ENCODE measurements at places on chromosomes 13 and 19.

- no peak for DNase-seq
Measured at GRCh38 chr13:83516781-83517180, 365.5 kb downstream of the SLITRK1 start.

GRCh38 chr13:30121666-30122065, 185.7 kb downstream of the KATNAL1 start:
- DNase-seq = no peak

DNA sequence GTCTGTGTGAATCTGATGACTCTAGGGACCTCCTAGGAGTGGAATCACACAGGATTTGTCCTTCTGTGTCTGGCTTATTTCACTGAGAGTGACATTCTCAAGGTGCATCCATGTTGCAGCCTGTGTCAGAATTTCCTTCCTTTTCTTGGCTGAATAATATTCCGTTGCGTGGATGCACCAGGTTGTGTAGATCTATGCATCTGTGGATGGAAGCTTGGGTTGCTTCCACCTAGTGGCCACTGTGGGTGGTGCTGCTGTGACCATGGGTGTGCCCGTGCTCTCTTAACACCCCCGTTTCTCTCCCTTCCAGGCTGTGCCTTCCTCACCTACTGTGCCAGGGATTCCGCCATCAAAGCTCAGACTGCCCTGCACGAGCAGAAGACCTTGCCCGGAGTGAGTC, 26.2 kb downstream of the CELF5 start:
- DNase-seq = no peak

- no peak for DNase-seq
Measured at GRCh38 chr13:37037241-37037640, 22.2 kb downstream of the SUPT20H start.

GRCh38 chr13:40657951-40658350, 8.5 kb downstream of the FOXO1 start:
- DNase-seq = peak; percentile 33

DNA sequence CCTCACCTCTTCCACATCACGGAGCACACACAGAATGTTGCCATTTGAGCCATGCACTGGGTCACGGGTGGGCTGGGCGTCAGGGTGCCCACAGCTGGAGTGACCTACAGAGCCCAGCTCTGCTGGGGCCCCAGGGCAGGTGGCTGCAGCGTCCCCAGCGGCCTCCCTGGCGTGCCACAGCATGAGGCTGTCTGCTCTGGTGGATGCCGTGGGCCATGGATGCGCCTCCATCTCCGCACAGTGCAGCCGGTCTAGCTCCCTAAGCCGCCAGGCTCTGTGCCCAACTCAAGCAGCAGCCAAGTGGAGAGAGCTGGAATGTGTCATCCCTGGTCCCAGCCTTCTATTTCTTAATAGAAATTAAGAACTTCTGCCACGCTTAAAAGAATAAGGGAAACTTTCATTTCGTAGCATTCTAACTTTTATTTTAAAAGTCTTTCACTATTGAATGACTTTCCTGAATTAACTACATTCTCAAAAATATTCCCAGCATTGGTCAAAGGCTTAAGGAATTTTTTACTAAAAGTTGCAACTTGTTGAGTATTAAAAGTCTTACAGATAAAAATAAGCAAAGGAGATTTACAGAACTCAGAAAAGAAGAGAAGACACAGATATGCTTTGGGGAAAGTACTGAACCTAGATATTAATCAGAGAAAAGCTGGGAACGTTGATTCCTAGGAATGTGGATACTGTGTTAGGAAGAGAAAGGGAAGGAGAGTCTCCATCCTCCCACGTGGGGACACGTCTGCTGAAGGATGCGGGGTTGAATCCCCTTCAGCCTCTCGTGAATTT, 59.3 kb downstream of the ATP11A start:
- no peak for DNase-seq

GRCh38 chr19:50599427-50599826, 31.2 kb upstream of the LRRC4B start:
- DNase-seq = no peak

GRCh38 chr13:98222081-98222554, 45.0 kb upstream of the RNF113B start:
- peak; percentile 76 for DNase-seq

DNA sequence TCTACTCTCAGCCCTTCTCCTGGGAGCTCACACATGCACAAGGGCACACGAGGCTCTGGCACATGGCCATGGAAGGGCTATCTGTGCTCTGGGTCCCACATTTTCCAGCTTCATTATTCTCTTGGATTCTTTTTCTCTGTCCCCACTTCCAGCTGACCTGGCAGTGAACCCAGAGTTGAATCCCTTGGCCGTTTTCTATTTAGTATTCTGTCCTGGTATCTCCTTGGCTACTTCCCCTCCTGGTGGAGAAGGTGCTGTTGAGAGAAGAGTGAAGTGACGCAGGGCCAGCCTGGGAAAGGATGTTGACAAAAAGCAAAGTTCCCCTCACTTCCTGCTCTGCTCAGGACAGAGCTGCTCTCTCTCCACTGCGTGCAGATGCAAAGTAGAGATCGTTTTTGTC, 303.1 kb downstream of the IRS2 start:
- DNase-seq = no peak

DNA sequence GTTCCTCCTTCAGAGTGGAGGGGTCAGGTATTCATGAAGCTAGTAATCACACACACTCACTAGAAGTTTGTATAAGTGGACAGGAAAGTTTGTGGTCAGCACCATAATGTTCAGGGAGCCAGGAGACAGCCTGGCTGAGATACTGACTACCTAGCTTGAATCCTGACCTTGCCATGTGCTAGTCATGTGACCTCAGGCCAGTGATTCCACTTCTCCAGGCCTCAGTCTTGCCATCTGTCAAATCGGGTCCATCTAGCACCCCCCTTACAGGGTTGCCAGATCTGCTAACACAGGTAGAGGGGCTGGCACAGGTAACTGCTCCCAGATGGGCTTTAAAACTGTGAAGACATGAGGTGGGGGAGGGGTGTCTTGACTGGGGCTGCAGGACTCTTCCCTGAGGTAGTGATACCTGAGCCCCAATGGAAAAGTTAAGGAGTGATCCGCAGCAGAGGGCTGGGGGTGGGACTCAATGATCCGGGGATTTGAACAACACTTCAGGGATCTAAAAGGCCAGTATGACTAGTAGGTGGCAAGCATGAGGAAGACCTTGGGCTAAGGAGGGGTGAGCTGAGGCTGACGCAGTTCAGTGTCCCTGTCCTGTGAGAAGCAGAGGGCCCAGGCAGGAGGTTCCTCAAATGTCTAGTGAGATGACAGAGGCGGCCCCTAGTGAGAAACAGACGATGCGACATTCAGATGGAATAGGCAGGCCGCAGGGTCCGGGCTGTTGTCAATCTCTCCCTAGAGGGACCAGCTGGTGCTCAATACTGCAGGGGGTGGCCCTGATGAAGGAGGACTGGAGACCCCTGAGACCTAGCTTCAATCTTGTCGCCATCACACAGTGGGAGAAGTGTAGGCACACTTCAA, 8.5 kb downstream of the ACTMAP start:
- no peak for DNase-seq

GRCh38 chr19:54230031-54230430, 7.2 kb upstream of the LILRB3 start:
- DNase-seq = no peak

GRCh38 chr13:37143911-37144310, 38.4 kb upstream of the CSNK1A1L start:
- peak; percentile 60 for DNase-seq

GRCh38 chr13:109989686-109990085, 203.3 kb upstream of the IRS2 start:
- DNase-seq = peak; percentile 54

GRCh38 chr13:68813180-68813796, 1294.3 kb upstream of the ATXN8OS start:
- DNase-seq = no peak

- DNase-seq = peak; percentile 81
Measured at GRCh38 chr13:35768551-35768950, 292.1 kb upstream of the MAB21L1 start.

- no peak for DNase-seq
Measured at GRCh38 chr13:25151626-25152195, 20.4 kb downstream of the AMER2 start.

DNA sequence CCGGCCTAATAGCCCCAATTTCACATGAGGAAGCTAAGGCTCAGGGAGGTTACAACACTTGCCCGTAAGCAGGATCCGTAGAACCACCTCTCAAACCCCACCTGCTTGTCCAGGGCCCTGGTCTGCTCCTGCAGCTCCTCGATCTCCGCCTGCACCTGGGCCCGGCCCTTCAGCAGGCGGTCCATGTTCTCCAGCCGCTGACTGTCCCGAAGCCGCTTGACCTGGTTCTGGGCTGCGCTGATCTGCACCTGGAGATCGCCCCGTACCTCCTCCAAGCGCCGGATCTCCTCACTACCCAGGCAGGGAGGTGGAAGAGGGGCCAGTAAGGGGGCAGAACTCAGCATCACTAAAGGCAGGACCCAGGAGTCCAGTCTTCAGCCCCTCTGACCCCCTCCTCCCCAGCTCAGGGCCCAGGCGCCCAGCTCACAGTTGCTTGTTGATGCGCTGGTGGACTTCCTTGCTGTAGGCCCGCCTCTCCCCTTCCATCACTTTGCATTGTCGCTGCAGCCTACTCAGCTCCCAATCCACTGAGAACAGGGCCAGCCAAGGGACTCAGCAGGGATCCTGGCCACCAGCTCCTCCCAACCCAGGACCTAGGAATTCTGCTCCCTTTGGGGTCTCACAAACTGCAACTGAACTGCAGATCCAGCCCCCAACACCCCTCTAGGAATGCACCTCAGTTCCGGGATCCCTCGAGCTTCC, 6.9 kb upstream of the EMP3 start:
- no peak for DNase-seq

DNA sequence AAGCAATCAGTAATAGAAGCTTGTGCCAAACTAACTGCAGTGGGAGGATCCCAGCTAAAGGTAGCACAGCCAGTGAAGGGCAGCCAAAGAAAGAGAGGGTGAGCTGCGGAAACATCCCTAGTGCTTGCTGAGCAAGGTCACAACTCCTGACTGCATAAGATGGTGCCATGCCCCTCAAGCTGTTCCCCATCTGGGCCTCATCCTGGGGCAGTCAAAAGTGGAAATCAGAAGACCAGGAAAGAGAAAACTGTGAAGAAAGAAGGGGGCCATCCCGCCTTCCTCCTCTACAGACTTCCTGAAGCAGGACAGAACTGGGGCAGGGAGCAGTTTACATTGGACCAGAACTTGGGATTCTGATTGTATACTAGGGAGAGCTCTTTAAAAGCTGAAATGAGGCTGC, 159.2 kb downstream of the TNFSF13B start:
- no peak for DNase-seq

DNA sequence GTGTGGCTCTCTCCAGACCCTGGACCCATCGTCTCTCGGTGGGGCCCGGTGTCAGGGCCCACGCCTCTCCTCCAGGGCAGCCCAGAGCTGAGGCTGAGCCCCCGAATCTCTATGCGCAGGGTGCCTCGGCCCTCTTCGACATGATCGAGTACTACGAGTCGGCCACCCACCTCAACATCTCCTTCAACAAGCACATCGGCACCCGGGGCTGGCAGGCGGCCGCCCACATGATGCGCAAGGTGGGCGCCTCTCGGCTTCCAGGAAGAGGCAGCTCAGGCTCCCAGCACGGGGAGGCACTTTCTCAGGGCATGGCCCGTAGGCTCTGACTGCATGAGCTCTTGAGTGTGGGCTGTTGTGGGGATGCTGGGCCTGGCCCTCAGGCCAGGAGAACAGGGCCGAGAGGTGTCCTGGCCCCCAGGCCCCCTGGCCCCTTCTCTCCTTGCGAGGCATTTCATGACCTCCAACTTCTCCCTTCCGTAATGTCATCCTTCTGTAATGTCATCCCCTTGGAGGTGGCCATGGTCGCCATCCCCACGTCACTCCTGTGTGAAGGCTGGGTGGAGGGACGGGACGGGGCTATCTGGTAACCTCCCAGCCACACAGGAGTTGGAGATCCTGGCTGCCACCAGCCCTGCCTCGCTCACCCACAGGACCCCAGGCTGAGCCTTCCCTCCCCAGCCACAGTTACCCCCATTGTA, 19.4 kb downstream of the NKPD1 start:
- DNase-seq = no peak

GRCh38 chr13:87035526-87035925, 635.6 kb upstream of the SLITRK5 start:
- DNase-seq = no peak

GRCh38 chr13:73808318-73808717, 325.9 kb downstream of the KLF12 start:
- DNase-seq = no peak

DNA sequence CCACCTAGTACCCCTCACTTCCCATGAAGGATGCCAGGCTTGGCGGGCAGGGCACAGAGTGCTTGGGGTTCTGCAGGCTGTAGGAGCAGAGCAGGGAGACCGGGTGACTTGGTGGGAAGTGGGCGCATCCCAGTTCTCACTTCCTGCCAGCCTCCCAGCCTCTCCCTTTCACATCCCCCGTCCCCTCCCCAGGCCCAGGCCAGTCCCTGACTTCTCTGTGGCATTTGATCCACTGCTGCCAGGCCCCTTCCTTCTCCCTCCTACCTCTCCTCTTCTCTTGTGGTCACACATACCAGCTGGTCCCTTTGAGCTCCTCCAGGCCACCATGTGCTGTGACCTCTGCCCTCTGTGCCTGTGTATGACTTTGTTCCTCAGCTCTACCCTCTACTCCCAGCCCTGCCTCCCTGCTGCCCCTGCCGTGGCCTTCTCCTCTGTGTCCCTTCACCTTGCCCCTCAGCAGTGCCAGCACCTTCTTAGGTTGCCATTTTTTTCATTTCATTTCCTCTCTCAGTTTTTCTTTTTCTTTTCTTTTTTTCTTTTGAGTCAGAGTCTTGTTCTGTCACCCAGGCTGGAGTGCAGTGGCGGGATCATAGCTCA, 19.5 kb downstream of the MYO1F start:
- no peak for DNase-seq

GRCh38 chr13:40639221-40639681, 27.2 kb downstream of the FOXO1 start:
- no peak for DNase-seq

DNA sequence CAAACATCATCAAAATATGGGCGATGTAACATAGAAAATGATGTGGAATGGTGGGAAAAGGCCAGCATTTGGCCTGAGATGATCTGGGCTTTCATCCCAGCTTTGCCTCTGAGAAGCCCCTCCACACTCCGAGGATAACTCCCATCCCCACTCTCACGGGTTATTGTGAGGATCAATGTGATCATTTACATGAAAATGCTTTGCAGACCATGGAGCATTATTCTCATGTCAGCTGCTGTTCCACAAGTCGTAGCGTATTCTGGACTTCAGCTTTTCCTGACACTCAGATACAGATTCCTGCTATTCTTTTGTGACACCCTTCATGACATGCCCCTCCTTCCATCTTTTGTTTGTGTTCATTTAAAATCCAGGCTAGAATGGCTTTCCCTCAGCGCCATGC, 86.5 kb downstream of the NUFIP1 start:
- no peak for DNase-seq
